Cerebellar cortex (tissue), 1 donor: ENCODE measurements at places on chromosomes 6 and 20.
A peak's percentile ranks its signal among the peaks of the same experiment; 100 is the strongest.

- no peak for DNase-seq
Observed at GRCh38 chr20:1202762-1203504, at the start of gene C20orf202. C20orf202 (plus strand) TSS chr20:1203454; CDS start chr20:1203586, 132 bp downstream.

GRCh38 chr20:62623488-62624324, 18.6 kb upstream of the SLCO4A1 start:
- DNase-seq, result peak; percentile 46

DNA sequence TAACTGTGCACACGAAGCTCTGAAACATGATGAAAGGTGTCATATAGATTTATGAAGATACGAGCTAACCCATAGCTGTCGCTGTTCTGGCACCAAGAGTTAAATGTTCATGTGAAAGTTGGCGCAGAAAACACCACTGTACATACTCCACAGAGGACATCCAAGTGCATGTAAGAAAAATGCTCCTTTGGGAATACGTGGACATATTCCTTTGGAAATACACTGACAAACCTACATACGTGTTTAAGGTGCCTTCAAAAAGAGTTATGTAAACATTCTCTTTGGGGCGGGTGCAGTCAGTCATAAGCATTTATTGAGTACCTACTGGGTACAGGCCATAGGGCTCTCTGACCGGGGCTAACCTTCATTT, 723 bp upstream of the ARID1B start:
- peak; percentile 62 for DNase-seq

DNA sequence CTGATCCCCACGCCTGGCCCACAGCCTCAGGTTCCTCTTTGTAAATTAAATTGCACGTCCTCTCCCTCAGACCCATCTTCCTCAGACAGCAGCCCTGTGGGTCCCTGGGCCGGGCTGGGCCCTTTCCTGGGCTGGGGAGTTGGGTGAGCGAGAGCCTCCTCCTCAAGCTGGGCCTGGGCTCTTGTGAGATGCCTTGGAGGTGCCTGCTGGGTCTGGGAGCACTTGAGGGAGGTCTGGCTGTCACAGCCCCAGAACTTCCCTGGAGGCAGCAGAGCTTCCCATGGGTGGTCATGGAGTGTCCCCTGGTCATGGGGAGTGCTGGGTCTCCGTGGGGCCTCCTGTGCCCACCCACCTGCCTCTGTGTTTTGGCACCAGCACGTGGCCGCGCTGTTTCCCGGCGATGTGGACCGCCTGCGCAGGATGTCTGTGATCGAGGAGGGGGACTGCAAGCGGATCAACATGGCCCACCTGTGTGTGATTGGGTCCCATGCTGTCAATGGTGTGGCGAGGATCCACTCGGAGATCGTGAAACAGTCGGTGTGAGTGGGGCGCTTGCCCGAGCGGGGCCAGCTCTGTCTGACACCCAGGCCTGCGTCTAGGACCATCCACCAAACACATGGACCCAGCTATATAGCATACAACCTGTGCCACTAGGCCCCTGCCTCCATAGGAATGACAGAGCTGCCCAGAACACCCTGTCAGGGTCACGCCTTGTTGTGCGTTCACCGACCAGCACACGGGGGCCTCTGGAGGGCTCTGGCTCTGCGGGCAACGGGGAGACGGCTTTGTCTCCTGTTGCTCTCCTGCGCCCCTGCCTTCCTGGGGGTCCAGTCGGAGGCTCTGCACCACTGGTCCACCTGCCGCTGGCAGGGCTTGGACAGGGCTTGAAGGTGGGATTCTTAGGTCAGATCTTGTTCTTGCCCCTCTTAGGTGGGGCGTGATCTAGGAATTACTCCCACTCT, 33.0 kb downstream of the PYGB start:
- no peak for DNase-seq

DNA sequence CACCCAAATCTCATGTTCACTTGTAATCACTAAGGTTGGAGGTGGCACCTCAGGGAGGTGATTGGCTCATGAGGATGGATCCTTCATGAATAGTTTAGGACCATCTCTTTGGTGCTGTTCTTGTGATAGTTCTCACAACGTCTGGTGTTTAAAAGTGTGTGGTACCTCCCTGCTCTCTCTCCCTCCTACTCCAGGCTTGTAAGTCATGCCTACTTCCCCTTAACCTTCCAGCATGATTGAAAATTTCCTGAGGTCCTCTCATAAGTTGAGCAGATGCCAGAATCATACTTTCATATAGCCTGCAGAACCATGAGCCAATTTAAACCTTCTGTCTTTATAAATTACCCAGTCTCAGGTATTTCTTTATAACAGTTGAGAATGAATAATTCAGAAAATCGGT, 16.6 kb downstream of the HLA-A start:
- no peak for DNase-seq

DNA sequence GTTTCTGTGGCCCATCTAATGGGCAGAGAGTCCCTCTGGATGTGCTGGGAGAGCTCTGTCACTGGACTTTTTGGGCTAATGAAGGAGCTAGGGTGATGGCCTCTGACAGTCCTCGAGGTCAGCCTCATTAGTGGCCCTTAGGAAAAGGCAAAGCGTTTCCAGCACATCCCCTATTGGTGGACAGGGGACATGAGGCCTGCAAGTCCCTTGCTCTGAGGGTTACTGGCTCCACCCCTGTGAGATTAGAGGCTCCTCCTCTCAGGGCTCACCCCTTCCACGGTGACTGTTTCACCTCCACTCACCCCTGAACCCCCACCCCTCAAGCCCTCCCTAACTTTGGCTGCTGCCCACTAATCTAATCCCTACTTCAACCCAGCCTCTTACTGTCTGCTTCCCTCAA, 12.8 kb upstream of the FANCE start:
- DNase-seq, result no peak

DNA sequence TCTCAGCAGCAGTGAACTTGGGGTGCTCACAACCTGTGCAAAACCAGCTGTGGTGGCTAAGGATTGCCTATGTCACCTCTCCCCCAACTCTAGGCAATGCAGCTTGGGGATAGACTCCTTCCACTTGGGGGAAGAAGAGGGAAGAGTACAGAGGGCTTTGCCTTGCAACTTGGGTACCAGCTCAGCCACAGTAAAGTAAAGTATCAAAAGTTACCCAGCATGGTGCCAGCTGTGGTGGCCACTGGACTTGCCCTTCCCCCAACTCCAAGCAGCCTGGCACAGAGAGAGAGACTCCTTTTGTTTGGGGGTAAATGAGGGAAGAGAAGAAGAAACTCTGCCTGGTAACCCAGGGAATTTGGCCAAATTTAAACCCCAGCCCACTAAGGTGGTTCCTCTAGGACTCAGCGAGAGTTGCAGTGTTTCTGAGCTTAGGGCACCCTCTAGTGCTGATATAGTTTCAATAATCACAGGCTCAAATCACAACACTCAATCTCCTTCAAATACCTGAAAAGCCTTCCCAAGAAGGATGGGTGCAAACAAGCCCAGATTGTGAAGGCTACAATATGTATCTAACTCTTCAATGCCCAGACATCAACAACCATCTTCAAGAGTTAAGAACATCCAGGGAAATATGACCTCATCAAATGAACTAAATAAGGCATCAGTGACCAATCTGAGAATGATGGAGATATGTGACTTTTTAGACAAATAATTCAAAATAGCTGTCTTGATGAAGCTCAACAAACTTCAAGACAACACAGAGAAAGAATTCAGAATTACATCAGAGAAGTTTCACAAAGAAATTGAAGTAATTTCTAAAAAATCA, 7.6 kb upstream of the DEFB129 start:
- peak; percentile 47 for DNase-seq

- no peak for DNase-seq
Observed at GRCh38 chr6:16676978-16677377, 84.3 kb downstream of the ATXN1 start.

DNA sequence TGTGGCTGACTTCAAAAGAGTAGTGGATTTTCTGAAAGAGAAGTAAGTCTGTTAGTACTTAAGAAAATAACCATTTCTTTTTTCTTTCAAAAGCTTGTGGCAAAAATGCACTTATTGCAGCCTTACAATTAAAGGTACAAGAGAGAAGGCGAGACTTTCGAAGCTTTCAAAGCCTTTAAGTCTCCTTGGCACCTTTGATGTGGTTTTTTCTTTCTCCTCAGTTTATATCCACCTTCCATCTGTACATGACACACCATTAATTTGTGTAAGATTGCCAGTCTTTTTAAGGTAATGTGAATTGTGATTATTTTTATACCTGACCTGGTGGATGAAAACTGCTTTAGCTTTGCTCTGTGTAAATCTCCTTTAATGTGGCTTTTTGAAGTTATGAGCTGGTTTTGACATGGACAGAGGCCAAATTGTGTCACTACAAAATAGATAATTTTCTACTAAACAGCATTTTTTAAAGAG, 466.1 kb downstream of the CDKAL1 start:
- DNase-seq, result no peak

- no peak for DNase-seq
Observed at GRCh38 chr6:38307740-38308139, 332.0 kb downstream of the BTBD9 start.

- no peak for DNase-seq
Observed at GRCh38 chr6:14549304-14549770, 431.8 kb downstream of the CD83 start.

DNA sequence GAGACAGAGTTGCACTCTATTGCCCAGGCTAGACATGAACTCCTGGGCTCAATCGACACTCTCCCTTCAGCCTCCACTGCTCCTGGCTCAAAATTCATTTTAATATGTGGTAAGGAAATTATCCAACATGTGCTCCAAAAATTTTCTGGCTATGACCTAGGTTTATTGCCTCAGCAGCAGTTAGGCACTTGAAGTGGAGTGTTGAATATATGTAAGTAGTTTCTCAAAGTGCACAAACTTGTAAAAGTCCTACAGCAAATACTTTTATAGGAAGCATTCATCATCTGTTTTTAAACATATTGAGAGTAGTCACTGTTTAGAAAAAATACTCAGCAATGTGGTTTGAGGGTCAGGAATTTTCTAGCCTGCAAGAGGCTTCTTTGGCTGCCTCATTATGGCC, 13.2 kb downstream of the FILIP1 start:
- no peak for DNase-seq

DNA sequence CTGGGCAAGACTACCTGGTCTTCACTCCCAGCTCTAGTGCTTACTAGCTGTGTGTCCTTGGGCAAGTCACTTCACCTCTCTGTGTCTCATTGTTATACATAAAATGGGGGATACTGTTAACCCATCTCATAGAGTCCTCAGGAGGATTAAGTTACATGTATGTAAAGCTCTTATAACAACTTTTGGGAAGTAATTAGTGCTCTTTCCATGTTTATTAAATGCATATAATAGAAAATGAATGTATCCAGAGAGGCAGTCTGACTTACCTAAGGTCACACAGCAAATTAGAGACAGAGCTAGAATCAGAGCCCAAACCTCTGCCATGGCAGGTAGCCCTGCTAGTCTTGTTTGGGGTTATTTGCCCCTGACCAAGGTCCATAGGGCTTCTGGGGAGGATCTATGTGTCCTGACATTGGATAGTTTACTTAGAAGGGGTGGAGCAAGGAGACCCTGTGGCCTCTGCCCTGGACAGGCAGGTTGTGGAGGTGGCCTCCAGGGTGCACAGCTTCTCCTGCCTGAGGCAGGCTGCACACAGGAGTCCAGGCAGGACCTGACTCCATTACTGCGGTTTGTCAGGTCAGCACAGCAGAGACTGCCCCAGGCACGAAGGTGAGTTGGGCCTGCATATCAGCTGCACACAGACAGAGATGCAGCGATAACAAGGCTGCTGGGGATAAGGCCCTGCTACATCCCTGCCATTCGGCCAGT, 8.4 kb upstream of the MAPK13 start:
- DNase-seq, result no peak

DNA sequence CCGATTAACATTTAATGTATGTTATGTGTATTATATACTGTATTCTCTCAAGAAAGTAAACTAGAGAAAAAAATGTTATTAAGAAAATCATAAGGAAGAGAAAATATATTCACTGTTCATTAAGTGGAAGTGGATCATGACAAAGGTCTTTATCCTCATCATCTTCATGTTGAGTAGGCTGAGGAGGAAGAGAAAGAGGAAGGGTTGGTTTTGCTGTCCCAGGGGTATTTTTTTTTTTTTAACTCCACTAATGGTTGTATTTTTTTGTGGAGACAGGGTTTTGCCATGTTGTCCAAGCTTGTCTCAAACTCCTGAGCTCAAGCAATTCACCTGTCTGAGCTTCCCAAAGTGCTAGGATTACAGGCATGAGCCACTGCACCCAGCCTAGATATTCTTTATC, 11.0 kb downstream of the ECT2L start:
- no peak for DNase-seq

- no peak for DNase-seq
Observed at GRCh38 chr6:28003059-28003458, 46.0 kb downstream of the OR2B6 start.

DNA sequence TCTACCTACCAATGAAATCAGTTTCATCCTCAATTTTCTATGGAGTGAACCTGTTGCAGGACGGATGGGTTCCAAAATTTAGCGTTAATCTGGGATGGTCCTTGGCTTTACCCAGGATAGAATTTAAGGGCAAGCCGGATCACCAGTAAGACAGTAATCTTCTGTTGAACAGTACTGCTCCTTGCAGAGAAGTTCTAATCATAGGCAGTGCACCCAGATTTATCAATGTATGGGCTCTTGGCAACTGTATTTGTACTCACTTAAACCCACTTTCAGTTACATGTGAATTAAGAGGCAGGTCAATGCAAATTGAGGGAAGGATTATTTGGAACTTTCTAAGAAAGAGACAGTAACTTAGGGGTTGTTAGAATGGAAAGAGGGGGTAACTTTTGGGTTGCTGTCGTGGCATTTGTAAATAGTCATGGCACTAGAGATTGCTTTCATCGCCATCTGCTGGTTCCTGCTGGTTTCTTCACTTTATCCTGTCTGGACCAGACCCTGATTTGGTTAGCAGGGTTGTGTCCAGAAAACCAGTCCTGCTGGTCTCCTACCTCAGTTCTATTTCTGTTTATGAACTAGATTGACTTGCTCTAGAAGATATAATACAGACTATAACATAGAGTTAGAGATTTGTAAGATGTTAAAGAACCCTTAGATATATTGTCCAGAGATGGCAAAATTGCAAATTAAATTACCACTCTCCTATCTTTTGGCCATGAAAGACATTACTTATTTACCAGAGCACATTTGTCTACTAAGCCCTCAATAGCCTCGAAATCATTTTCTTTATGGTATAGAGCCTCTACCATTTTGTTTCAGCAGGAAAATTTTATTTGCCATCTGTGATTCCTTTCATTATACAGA, 646.3 kb downstream of the UTRN start:
- DNase-seq, result peak; percentile 7

DNA sequence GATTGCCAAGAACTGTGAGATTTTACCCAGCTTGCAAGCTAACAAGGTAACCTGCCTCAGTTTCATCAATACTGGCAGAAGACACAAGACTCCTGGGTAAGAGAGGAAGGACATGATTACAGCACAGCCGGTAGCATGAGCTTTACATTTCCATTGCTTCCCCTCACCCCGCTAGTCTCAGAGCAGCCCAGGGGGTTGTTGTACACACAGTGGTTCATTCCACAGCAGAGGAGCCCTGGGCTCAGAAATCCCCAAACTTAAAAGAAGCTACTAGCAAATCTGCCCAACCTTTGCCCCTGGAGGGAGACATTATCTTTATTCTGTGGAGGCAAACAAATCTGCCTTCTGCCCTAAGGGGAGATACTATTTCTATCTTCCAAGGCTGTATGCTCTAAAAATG, 17.1 kb upstream of the MTHFD1L start:
- no peak for DNase-seq

GRCh38 chr20:63973160-63973479, 3.4 kb upstream of the ZNF512B start:
- DNase-seq, result no peak
